ENCODE measurements at places on chromosomes 6 and 20. TPM values are rescaled to one million over a fixed set of nuclear protein-coding genes. Genes with fewer than 3 reads are reported as not detected.

SLC17A3 gene
- total RNA-seq, result not detected

C6orf58 gene
- total RNA-seq, result not detected

GHRH gene
- not detected for total RNA-seq

SNAP25 gene
- total RNA-seq, result 12.5 TPM

TRIM10 gene
- total RNA-seq, result 0.37 TPM
